CD4-positive, alpha-beta T cell treated with Interleukin-1 beta for 1 hour (primary cell): ENCODE measurements at places on chromosomes 7 and 10.

- no peak for DNase-seq
Measured at GRCh38 chr10:81978238-81978637, 103.2 kb downstream of the NRG3 start.

GRCh38 chr10:123472606-123473005 lies 193.5 kb upstream of the GPR26 start:
- no peak for DNase-seq

GRCh38 chr10:101573885-101574753 lies 13.9 kb downstream of the POLL start:
- no peak for DNase-seq

- no peak for DNase-seq
Measured at GRCh38 chr7:105474045-105474444, 48.0 kb downstream of the PUS7 start.

DNA sequence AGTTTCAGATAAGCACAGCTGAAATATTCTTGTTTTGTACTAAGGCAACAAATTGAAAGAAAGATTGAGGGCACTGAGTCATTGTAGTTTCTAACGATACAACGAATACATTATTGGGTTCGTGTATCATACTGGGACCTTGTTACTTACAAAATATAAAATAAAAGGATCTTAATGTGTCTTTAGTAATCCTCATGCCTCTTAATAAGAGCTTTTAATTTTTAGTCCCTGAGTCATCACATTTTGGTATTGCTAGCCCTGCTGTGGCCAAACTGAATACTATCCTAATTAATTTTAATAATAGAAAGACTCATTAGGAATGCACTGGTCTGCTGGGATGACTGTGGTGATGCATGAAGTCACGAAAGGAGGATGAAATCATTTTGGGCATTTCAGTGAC lies 309.7 kb downstream of the EXOC4 start:
- DNase-seq = no peak

DNA sequence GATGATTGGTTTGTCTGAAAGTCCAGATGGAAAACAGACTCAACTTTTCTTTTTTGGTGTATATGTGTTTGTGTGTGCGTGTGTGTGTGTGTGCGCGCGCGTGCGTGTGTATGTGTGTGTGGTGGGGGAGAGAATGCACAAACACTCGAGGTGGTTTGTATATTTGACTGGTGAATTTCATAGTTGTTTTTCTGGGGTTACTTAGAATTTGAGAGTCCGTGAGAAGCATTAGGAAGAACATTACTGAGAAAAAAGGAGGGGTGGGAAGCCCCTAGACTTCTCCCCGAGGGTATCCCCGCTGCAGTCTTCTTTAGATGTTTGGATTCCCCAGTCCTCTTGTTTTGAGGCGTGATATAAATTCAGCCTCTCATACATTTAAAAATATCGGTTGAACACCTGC lies 6.0 kb downstream of the CAMK1D start:
- no peak for DNase-seq

DNA sequence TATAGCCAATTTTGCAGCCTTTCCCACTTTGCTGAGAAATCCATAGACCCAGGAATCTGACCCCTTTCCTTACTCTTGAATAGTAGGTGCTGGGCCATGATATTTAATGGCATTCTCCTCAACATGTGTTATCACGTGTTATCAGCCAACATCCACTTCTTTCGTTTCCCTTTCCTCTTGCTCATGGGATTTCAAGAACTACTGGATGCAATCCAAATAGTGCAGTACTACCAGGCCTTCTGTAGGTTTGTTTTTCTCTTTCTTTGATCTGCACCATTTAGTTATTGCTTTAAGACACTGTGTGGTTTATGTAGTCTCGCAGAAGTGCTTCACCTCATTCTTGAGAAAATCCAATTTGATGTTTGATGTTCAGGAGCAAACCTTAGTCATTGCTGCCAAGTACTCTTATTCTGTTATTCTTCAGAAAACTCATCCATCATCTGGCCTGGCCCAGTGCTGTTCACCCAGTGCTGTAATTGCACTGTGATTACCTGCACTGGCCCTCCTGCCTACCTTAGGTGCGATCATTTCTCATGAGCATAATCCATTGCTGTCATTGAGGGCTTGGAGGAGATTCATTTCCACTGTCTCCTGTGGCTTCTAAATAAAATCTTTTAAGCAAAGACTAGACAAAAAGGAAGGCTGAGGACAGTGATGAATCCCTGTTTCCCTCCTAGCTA lies 315.3 kb downstream of the BMPER start:
- no peak for DNase-seq

- DNase-seq = peak; percentile 58
Measured at GRCh38 chr7:5423976-5424748, 528 bp upstream of the TNRC18 start.

GRCh38 chr10:30488316-30488715 lies 54.3 kb downstream of the MAP3K8 start:
- no peak for DNase-seq

GRCh38 chr7:93758631-93759030 lies 131.9 kb downstream of the TFPI2 start:
- no peak for DNase-seq

DNA sequence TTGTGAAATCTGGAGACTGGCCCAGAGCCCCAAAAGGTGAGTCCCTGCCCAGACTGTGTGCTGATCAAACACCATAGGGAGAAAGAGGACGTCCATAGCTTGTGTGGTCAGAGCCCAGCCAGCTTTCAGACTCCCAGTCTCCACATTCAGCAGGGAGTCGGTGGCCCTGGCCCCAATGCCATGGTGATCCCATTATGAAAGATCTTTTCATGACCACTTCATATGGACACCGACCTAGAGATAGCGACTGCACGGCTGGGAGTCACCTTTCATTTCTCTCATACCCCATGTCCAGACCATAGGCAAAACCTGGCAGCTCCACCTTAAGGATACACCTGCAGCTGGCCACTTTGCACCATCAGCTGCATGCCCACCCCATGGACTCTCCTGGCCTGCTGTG lies 126.4 kb downstream of the ARHGAP22 start:
- DNase-seq = no peak

GRCh38 chr7:94154858-94155257 lies 150.7 kb upstream of the BET1 start:
- no peak for DNase-seq

DNA sequence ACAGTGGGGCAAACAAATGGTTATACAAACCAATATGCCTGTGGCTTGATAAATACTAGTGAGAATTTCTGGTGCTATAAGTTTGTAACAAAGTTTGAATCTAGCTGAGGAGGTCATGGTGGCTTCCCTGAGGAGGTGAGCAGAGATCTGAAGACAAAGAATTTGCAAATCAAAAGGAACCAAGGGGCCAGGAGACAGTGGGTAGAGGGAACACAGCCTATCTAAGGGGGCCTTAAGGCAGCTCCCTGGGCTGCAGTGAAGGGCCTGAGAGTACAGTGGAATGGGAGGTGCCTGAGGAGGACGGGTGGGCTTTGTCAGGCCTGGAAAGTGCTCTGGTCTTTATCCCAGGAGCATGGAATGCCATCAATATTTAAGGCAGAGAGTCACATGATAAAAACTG lies 21.8 kb downstream of the RNF133 start:
- no peak for DNase-seq

DNA sequence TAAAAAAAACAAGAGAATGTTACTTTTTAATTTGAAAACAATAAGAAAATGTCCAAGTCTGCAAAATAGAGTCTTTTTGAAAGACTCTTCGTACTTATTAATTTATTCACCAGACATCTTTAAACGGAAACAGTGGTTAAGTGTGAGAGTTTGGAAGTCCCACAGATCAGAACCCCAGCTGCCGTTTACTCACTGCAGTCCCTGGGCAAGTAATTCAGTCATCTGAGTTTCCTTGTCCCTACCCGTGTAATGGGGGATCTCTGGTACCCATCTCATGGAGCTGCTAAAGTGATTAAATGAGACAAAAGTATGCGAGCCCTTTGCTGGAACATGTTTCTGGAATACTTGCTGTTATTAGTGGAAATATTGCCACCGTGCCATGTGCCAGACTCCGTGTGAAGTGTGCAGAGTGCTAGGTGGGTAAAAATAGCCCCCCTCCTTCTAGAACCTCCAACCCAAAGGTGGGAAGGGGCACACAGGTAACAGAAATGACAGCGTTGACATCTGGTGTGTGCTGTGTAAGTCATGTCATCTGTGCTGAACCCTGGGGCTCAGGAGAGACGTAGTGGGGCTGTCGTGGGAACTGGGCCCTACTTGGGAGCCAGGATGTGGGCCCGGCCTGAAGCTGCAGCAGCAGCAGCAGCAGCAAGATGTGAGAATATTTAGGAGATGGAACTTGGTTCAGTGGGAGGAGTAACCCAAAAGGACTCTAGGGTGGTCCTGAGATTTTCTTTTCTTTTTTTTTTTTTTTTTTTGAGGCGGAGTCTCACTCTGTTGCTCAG lies 140.5 kb downstream of the CUX1 start:
- no peak for DNase-seq

DNA sequence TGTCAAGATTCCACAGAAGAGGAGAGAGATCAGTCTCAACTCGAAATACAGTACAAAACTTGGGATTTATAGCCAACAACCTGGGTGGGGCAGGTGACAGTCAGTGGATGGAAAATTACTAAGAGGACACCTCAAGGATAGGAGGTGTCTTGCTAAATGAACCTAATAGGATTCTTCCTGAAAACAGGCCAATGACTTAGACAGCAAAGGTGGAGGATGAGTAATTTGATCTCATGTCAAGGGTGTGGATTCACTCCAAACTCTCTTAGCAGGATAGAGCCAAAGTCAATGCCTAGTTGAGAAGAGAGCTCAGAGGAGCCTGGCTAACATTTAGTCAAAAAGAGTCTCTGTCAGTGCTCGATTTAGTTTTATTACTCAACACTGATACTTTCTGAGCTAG lies 106.7 kb upstream of the INSYN2A start:
- DNase-seq = no peak

DNA sequence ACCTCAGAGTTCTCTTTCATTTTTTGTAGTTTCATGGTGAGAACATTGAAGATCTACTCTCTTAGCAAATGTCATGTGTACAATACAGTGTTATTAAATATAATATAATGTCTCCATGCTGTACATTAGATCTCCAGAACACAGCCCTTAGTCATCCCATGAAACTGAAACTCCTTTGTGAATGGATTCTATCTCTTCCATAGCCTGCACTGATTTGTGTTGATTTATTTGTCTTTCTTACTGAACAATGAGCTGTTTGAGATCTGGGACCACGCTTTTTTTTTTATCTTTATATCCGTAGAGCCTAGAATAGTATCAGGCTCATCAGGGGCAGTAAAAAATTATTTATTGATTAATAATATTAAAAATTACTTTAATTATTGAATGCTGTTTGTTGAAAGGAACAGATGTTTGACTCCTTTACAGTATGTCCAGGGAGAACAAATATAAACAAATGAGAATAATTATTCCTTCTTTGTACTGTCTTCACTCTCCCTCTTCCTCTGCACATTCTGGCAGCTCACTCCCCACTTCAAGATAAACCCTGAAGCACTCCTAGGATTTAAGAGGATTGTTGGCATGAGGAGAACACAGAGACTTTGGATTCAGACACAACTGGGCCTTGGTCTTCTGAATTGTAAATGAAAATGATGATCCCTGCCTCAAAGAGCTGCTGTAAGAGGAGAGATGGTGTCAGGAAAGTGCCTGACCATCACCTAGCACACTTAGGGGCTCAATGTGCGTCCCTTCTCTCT lies 81.6 kb upstream of the MSRB2 start:
- no peak for DNase-seq
